Globus pallidus (tissue), 1 donor: ENCODE measurements at places on chromosomes 16 and 17.

DNA sequence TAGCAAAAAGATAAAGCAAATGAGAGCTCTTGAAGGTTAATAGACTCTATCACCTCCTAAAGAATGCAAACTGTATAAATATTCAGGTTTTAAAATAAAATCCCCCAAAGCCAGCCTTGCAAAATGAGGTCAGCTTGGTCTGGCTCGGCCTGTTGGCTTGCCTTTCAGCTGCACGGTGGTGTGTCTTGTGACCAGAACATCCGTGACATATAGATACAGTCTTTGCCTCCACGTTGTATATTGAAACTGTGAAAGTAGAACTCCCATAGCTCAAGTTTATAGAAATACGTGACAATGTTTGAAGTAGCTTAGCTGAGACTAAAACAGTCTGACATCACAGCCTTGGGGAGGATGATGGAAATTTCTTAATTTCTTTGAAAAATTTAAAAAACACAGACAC, 236.6 kb upstream of the MYOCD start:
- no peak for DNase-seq

DNA sequence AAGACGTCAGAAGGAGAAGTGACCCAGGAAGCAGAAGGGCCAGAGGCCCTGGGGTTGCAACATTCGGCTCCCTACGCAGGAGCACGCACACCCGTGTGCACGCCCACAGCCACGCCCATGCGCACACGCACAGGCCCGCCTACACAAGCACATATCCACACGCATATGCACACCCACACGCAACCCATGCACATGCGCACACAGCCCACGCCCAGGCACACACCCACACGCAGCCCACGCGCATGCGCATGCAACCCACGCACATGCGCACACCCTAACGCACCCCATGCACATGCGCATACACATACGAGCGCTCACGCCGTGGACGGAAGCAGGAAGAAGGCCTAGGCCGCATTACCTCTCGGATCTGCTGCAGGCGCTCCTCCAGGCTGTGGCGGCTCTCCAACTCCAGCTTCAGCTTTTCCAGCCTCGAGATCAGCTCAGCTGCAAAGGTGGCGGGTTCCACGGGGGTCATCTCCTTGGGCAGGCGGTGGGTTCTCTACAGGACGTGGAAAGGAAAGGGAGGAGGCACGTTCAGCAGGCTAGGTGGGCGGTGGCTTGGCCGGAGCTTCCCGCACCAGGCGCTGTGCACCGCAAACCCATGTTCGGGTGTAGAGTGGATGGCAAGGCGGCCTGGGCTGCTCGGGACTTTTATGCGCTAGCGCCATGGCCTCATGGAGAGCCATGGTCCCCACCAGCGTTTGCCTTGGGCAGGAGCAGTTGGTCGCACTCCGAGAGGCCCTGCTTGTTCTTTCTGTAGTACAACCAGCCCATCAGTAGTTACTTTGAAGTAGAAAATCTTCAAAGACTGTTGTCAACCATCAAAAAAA, 23.4 kb downstream of the AXIN2 start:
- no peak for DNase-seq

GRCh38 chr16:8630255-8630953, 8.9 kb downstream of the METTL22 start:
- DNase-seq: no peak

DNA sequence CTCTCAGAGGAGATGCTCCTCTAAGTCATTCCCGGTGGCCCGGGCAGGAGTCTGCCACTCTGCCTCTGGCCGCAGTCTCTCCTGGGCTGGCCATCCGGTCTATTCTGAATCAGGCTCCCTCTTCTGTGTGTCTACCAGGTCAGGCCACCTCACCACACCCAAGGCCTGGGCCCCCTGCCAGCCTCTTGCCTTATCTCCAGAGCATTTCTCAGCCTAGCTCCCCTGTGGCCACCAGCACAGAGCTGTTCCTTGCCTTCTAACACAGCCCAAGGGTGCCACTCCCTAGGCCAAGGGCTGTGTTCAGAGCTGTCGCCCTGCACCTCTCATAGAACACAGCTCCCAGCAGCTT, 55.3 kb downstream of the MYO18A start:
- no peak for DNase-seq

DNA sequence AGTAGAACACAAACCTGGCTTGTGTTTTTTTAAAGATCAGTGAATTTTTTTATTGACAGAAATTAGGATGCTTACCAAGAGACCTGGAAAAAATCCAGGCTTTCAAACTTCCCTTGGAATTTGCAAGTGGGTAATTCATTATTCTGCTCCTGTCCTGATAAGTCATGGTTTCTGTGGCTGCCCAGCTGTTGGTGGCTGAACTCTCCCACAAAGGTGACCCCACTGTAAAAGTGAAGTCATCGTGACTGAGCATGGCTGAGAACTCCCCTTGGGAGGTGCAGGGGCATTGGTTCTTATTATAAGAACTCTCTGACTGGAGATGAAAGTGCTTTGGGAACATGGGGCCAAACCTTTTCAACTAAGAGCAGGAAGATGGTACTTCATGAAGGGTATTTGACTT, 46.6 kb upstream of the TANC2 start:
- DNase-seq: no peak

GRCh38 chr16:11655655-11656054, 12.6 kb upstream of the SNN start:
- no peak for DNase-seq

- no peak for DNase-seq
These were observed 32.2 kb downstream of the FZD2 start for GRCh38 chr17:44589316-44590071.

DNA sequence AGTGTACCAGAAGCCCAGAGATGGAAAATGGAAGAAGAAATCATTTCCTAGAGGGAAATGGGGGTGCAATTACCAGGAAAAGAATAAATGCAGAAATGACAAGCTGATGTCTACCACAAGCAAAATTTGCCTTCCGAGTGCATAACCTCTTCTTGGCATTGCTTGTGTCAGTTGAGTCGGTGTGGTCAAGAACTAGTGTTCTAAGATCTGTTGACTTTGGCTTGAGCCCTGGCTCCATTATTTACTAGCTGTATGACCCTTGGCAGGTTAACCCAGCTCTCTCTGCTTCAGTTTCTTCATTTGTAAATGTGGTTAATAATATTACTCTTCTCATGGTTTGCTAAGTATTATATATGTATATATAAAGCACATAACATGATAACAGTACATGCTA, 273.0 kb upstream of the IRX5 start:
- DNase-seq: no peak

DNA sequence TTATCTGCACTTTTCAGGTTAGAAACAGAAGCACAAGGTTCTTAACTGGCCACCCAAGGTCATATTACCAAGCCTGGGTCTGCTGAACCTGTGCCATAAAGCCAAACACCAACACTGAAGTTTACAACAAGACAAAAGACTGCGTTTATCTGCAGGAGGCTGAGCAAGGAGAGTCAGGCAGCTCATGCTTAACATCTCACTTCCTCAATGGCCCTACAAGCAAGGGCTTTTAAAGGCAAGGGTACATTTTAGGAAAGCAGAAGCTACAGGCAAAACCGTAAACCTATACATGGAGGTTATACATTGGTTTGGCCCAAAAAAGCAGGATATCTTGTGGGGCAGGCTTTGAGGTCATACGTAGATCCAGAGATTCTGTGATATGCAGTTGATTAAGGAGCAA, 91.2 kb downstream of the GNAO1 start:
- no peak for DNase-seq

DNA sequence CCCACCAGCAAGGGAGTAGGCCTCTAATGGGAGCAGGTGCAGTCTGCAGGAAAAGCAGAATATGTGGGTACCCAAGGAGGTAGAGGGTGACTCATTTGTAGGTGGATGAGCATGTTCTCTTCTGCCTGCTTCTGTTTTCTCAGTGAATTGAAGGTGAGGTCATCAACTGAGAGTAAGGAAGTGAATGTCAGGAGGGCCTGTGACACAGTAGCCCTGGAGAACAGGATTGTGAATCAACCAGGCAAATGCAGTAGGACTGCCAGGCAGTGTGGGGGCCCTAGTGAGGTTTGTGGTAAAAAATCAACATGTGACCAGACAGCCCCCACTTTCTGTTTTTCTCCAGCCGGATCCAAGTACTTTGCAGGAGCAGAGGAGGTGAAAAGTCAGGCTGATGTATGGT, 150.5 kb upstream of the SOX9 start:
- DNase-seq: no peak
